ENCODE measurements at places on chromosomes 1 and 21.

- DNase-seq, result no peak
These were observed 122.2 kb downstream of the KCNN3 start for GRCh38 chr1:154747740-154748404.

- no peak for DNase-seq
These were observed 2.3 kb upstream of the VCAM1 start for GRCh38 chr1:100717218-100717617.

DNA sequence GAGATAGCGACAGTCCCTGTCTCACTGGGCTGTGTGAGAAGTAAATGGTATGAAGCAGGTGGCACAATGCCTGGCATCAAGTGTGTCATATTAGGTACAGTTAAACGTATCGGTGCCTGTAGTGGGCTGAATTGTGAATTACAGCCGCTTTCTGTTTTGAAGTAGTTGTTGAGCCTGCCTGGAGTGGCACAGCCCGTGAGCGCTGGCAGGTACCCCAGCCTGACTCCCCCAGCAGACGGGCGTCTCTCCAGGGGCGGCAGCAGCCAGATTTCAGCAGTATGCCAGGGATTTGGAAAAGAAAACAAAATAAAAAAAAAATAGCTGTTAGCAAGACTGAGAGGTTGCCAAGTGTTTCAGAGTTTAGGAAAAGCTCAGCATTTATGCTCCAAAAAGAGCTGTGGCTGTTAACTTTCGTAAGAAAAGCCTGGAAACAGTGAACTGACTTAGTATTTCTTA is 26.6 kb upstream of the GPR153 start:
- DNase-seq, result no peak

DNA sequence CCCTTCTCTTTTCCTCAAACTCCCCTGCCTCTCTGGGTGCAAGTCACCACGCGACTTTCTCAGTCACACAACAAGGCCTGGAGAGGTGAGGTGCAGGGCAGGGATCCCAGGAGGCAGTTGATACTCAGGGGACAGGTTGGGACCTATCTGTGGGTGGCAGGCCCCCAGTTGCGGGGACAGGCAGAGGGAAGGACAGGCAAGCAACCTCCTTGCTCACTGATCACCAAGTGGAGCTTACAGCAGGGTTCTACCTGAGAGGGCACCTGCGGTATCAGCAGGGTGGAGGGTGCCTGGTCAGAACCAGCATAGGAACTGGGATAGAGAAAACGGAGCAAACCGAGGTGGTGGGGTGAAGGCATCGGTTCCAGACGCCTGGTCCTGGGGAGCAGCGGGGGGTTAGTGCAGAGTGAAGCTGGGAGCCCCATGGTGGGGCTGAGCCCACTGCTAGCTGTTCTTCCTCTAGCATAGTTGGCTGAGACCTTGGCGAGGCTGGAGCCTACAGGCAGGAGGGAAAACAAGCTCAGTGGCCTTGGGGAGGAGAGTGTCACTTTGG is 24.4 kb upstream of the TENT5C start:
- DNase-seq, result no peak

GRCh38 chr1:235516862-235517446 is 12.7 kb upstream of the B3GALNT2 start:
- DNase-seq, result no peak

- DNase-seq, result no peak
These were observed 35.0 kb downstream of the SLC35F3 start for GRCh38 chr1:233939451-233939850.

DNA sequence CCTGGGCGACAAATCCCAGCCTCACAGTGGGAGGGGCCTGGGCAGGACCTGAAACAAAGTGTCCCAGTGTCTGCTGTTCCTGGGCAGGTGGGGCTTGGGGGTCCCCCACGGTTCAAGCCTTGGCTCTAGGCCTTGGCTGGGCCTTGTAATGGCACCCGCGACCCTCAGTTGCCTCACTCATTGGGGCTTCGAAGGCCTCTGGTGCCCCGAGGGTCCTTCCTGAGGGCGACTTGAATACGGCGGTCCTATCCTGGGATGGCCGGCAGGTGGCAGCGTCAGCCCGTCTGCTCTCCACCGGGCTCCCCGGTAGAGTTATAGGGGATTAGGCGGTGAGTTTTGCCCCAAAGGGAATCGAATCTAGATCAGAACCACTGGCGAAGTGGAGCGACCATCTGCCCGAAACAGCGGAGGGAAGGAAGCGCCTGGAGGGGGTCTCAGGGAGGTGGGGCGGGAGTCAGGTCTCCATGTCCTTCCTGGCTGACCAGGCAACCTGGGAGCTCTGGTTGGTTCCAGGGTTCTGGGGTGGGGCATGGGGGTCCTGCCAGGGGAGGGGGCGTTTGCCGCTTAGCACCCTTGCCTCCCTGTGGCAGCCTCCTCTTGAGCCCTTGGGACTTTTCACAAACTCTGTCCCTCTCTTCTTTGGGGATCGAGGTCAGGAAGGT is 2.1 kb upstream of the PEX10 start:
- DNase-seq, result peak; percentile 69

DNA sequence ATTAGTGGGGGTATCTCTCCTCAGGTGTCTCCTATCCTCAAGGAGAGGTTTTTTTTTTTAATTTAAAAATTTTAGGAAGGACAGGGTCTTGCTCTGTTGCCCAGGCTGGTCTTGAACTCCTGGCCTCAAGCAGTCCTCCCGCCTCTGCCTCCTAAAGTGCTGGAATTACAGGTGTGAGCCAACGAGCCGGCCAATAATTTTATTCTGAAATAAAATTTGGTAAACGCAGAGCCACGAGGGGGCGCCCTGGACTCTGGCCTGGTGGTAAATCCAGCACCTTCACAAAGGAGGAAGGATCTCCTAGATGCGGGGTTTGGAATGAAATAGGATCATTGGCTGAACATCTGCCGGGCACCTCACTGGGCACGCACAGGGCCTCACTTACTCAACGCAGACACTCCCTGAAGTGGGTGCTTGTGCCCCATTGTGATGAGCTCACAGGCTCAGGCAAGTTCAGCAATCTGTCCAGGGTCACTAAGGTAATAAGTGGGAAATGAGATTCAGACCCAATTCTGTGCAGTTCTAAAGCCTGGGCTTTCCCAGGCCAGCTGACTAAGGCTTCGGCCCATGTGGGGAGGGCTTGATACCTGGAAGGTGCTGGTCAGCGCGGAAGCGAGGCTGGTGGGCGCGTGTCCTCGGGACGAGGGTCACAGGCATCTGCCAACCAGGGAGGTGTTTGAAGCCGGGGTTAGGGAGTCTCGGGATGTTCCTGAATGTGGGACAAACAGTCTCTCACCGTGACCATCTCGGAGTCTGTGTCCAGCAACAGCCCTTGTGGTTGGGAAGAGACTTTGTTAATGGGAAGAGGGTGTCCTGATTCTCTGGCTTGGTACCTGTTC is 32.7 kb upstream of the ETV3 start:
- no peak for DNase-seq

- DNase-seq, result no peak
These were observed 10.4 kb downstream of the RPL11 start for GRCh38 chr1:23701996-23702395.

GRCh38 chr1:100895540-100896480 is at the start of gene SLC30A7:
Gene SLC30A7 (plus strand): TSS chr1:100896090. CDS start chr1:100896263, 173 bp downstream.
- DNase-seq, result peak; percentile 96

GRCh38 chr1:29429656-29430055 is 193.3 kb downstream of the PTPRU start:
- no peak for DNase-seq

DNA sequence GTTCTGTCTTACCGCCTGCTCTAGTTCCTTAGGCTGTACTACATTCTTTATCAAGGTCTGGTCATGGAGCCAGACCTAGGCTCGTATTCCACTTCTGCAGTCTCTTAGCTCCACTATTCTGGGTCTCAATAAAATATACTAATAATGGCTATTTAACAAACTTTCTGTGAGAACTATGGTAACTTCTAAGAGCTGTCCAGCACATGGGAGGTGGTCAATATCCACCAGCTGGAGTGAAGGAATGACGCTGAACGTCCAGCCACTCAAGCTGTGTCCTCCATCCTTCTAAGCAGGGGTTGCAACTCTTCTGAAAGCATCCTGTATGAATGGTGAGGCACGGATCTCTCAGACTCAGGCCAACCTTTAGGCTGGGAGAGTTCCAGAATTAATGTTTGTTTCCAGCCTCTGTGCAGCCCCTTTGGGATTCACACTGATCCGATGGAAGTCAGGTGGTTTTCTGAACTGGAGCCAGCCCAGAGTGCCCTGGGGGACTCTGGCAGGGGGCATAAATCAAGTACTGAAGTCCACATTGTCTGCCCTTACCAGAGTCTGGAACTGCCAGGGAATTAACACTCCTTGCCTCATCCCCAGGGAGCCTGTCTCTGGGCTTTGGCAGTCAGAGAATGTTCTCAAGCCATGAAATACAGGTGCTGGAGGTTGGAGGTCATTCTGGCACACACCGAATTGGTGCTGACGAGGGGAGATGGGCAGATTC is 57.4 kb downstream of the BRINP2 start:
- no peak for DNase-seq

- no peak for DNase-seq
These were observed 153.3 kb upstream of the ERG start for GRCh38 chr21:38651570-38651969.

DNA sequence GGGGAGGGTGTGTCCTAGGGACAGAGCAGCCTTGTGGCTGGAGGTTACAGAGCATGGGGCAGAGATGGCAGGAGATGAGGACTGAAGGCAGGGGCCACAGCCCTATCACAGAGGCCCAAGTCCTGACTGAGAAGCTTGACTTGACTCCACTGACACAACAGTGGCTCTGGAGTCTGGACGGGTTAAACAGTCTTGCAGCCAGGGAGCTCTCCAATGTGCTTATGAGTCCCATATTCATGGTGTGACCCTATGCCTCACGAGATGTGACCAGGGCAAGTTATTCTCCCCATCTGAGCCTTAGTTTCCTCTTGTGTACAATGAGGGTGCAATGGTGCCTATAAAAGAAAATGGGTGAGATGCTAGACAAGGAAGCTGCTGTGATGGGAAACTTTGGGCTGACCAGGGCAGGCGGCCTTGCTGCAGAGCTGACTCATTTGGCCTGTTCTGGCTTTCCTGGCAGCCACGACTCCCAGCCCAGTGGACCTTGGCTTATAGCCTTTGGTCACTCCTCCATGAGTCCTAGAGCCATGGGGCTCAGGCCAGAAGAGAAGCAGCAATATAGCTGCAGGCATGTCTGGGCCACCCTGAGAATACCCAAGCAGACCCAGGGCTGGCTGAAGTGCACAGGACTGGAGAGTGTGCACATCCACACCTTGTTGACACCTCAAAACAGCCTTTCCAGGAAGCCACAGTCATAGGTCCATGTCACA is 2.8 kb upstream of the TTC22 start:
- no peak for DNase-seq

GRCh38 chr1:235648407-235648907 is 1.1 kb downstream of the GNG4 start:
- DNase-seq, result no peak

GRCh38 chr1:50521703-50522102 is 98.5 kb upstream of the DMRTA2 start:
- no peak for DNase-seq

DNA sequence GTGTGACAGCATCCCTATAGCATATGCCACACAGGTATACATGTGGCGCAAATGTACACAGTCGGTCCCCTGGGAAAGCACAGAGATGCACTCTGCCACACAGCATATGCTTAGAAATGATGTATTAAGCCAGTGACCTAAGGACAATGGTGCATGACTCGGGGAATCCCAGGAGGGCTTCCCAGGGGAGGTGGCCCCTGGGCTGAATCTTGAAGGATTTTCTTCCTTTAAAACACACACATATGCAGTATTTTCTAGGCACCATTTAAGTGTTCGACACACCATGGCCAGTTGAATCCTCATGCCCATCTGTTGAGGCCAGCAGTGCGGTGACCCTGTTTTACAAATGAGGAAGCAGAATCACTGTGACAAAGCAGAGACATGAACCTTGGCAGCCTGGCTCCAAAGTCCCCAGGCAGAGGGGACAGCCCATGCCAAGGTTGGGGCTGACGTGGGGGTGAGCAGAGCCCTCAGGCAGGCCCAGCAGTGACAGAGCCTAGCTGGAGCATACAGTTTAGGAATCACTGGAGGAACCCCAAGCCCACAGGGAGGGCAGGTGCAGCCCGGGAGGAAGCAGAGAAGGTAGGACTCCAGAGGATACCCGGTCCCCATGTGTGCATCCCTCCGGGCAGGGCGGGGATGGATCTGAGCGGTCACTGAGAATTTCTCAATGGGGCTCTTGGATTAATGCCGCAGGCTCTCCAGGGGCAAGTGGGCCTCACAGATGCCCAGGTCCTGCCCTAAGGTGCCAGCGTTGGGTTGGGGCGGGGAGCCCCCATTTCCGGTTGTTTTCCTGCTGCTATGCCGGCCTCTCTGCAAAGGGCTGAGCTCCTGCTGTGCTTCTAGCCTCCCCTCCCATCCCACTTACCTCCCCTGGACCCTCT is 28.4 kb downstream of the WNT3A start:
- DNase-seq, result no peak

DNA sequence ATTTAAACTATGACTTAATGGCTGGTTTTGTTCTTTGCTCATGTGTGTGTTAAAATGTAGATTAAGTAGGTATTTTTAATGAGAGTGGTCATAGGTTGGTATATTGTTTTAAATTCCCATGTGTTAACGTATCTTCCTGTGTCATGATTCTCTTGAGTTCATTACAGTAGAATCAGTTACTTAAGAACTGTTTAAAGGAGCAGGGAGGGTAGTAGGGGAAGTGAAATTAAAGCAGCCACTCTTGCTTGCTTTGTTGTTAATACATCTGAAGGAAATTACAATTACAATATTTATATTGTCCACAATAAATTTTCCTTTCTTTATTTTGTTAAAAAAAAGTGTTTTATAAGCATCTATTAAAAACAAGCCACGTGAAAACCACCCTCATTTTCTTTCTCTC is 119.2 kb upstream of the KIAA1614 start:
- no peak for DNase-seq

DNA sequence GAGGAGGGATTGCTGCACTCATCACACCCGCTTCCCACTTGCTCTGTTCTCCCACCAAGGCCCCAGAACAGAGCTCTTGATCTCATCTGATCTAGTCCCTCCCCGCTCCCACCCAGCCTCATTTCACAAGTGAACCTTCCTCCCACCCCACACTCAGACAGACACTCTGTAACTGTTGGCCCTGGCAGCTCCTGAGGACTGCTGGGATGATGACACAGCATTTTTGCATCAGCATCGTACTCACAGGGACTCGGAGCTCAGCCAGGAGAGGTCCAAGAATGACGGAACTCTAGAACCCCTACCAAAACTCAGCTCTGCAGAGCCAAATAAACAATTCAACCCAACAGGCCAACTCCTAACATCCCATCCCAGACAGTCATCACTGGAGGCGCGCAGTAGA is 11.2 kb upstream of the ZNF124 start:
- no peak for DNase-seq

GRCh38 chr1:150804671-150805070 is 3.4 kb downstream of the CTSK start:
- no peak for DNase-seq

DNA sequence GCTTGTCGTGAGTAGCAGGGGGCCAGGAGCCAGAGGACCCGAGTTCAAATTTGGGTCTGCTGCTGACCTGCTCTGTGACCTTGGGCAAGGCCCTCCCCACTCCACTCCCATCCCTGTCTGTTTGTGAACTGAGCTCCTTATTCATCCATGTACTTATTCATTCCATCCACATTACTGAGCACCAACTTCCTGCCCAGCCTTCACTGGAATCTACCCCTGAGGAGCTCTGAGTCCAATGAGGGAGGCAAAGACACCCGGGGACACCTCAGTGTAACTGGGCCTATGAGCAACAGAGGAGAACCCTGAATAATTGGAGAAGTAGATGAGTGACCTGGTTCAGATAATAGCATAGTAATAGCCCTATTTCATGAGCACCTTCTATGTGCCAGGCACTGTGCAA is 8.9 kb downstream of the BSND start:
- no peak for DNase-seq
